Muscle of leg (tissue), 16 donors: ENCODE measurements at places on chromosomes 3 and 15.
A peak's percentile ranks its signal among the peaks of the same experiment; 100 is the strongest.

GRCh38 chr15:99413955-99414754 is 151.6 kb upstream of the MEF2A start:
- no peaks in the 10 kb centered on the region for H3K27me3 ChIP-seq
- no peak overlapping the region for H3K27ac ChIP-seq
- peaks cover 15% of the 10 kb centered on the region for H3K4me1 ChIP-seq
- H3K4me3 ChIP-seq, result no peak overlapping the region

GRCh38 chr3:160808838-160809237 is 52.8 kb downstream of the PPM1L start:
- no peak overlapping the region for H3K4me3 ChIP-seq
- H3K4me1 ChIP-seq, result peaks cover 29% of the 10 kb centered on the region
- no peaks in the 10 kb centered on the region for H3K36me3 ChIP-seq
- DNase-seq, result no peak

- no peaks in the 10 kb centered on the region for H3K4me1 ChIP-seq
- H3K36me3 ChIP-seq, result no peaks in the 10 kb centered on the region
- H3K27ac ChIP-seq, result no peak overlapping the region
- no peaks in the 10 kb centered on the region for H3K27me3 ChIP-seq
- H3K4me3 ChIP-seq, result no peak overlapping the region
Measured at GRCh38 chr3:139970526-139970925, 35.5 kb downstream of the CLSTN2 start.

DNA sequence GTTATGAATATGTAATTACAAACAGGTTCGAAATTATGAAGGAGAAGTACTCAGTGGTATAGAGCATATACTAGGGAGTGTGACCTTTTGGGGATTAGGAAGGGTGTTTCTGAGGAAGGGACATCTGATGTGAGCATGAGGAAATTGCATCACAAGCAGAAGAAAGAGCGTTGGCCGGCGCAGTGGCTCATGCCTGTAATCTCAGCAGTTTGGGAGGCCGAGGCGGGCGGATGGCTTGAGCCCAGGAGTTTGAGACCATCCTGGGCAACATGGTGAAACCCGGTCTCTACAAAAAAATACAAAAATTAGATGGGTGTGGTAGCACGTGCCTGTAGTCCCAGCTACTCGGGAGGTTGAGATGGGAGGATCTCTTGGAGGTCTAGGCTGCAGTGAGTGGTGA is 6.9 kb downstream of the CMTM7 start:
- no peaks in the 10 kb centered on the region for H3K27me3 ChIP-seq
- H3K27ac ChIP-seq, result peak overlapping the region; percentile 9
- H3K36me3 ChIP-seq, result no peaks in the 10 kb centered on the region
- H3K4me3 ChIP-seq, result no peak overlapping the region

GRCh38 chr3:179528772-179529171 is 34.0 kb upstream of the ACTL6A start:
- H3K4me1 ChIP-seq, result peaks cover 9% of the 10 kb centered on the region
- H3K4me3 ChIP-seq, result no peak overlapping the region
- H3K36me3 ChIP-seq, result no peaks in the 10 kb centered on the region
- DNase-seq, result no peak

- peaks cover 41% of the 10 kb centered on the region for H3K4me1 ChIP-seq
- DNase-seq, result no peak
- H3K36me3 ChIP-seq, result peaks cover 67% of the 10 kb centered on the region
- no peak overlapping the region for H3K27ac ChIP-seq
- no peak overlapping the region for H3K4me3 ChIP-seq
- H3K27me3 ChIP-seq, result no peaks in the 10 kb centered on the region
Measured at GRCh38 chr15:41839781-41840491, 1.3 kb downstream of the PLA2G4B start.

DNA sequence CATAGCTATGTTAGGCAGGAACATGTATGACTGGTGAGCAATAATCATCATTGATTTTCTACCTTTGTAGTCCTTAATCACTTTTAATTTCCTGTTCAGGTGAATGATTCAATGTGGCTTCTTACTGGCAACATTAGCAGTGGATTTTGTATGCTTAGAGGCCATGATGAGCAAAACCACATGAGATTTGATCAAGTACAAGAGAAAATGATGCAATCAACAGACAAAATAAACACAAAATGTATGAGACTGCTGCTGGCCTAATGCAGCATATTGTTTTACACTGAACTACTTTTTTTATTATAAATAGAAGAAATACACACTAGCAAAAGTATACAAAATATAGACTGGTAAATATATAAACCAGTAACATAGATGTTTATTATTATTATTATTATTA is 47.5 kb upstream of the SI start:
- H3K36me3 ChIP-seq, result no peaks in the 10 kb centered on the region
- H3K4me3 ChIP-seq, result no peak overlapping the region
- H3K27me3 ChIP-seq, result no peaks in the 10 kb centered on the region
- no peak overlapping the region for H3K27ac ChIP-seq
- no peak for DNase-seq

DNA sequence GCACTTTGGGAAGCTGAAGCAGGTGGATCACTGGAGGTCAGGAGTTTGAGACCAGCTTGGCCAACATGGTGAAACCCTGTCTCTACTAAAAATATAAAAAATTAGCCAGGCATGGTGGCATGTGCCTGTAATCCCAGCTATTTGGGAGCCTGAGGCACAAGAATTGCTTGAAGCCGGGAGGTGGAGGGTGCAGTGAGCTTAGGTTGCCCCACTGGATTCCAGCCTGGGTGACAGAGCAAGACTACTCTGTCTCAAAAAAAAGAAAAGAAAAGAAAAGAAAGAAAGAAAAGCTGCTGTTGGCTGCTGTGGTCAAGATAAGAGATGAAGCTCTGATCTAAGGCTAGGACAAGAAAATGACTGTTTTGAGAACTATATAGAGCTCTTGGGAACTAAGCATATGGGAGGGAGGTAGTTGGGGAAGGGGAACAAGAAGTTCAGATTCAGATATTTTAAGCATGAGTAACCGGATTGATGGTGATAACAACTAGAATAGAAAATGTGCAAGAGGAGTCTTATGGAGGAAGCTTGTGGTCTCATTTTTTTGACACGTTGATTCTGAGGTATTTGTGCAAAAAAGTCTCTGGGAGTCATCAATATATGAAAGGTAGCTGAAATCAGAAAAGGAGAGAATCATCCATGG is 25.7 kb downstream of the DNAH12 start:
- no peaks in the 10 kb centered on the region for H3K27me3 ChIP-seq
- no peaks in the 10 kb centered on the region for H3K36me3 ChIP-seq
- DNase-seq, result no peak
- H3K4me3 ChIP-seq, result no peak overlapping the region
- H3K4me1 ChIP-seq, result no peaks in the 10 kb centered on the region
- no peak overlapping the region for H3K27ac ChIP-seq

GRCh38 chr15:51375966-51376640 is 34.6 kb downstream of the GLDN start:
- no peak overlapping the region for H3K27ac ChIP-seq
- no peaks in the 10 kb centered on the region for H3K27me3 ChIP-seq
- H3K4me1 ChIP-seq, result peaks cover 7% of the 10 kb centered on the region
- H3K4me3 ChIP-seq, result no peak overlapping the region
- H3K36me3 ChIP-seq, result no peaks in the 10 kb centered on the region
- no peak for DNase-seq

GRCh38 chr3:97037294-97037943 is 223.0 kb downstream of the EPHA6 start:
- no peak for DNase-seq
- no peaks in the 10 kb centered on the region for H3K36me3 ChIP-seq
- H3K27me3 ChIP-seq, result no peaks in the 10 kb centered on the region
- no peaks in the 10 kb centered on the region for H3K4me1 ChIP-seq

GRCh38 chr15:50876989-50877360 is 31.5 kb upstream of the AP4E1 start:
- no peak overlapping the region for H3K27ac ChIP-seq
- no peaks in the 10 kb centered on the region for H3K27me3 ChIP-seq
- peak overlapping the region; percentile 42 for H3K4me3 ChIP-seq

DNA sequence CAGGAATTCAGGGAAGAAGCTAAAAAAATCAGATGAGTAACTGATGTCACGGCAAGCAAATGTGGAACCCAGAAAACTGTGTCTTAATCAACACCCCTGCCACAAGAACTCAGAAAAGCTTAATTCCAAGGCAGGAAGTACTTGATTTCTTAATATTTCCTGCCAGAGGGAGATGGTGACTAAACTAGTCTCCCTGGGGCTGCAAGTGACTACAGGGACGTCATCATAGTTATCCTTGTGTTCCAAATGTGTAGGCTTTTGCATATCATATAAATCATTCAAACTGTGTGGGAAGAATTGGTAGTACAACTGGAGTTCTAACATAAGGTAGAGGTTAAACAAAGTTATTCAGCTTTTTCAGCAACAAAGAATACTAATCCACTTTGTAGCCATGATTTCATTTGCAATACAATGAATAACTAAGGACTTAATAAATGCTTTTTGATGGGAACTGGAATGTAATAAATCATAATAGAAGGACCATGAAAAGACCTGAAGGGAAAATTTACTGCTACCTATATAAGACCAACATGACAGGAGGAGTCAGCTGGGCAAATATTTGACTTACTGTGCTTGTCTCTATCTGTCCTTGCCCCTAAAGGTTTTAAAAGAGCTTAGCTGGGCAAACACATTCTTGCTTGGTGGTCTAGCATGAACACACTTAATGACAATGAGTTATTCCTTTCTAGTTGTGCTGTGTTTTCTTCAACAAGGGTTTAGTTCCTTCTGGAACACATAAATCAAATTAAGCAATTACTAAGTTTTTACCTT is 76.0 kb upstream of the NECTIN3 start:
- H3K27ac ChIP-seq, result no peak overlapping the region
- no peak for DNase-seq
- H3K4me3 ChIP-seq, result no peak overlapping the region
- no peaks in the 10 kb centered on the region for H3K36me3 ChIP-seq
- H3K27me3 ChIP-seq, result no peaks in the 10 kb centered on the region
